ENCODE measurements at places on chromosomes 4 and X. TPM values are rescaled to one million over a fixed set of nuclear protein-coding genes. Genes with fewer than 3 reads are reported as not detected.

SLIT2 gene
- total RNA-seq = not detected

UBE2D3 gene
- total RNA-seq = 587 TPM

DAPP1 gene
- total RNA-seq = 29.8 TPM

ARSJ gene
- total RNA-seq = not detected

CCDC110 gene
- not detected for total RNA-seq

F8A3 gene
- 4.8 TPM for total RNA-seq

NAP1L3 gene
- 2.4 TPM for total RNA-seq
